ENCODE measurements at places on chromosomes 16 and 17.

DNA sequence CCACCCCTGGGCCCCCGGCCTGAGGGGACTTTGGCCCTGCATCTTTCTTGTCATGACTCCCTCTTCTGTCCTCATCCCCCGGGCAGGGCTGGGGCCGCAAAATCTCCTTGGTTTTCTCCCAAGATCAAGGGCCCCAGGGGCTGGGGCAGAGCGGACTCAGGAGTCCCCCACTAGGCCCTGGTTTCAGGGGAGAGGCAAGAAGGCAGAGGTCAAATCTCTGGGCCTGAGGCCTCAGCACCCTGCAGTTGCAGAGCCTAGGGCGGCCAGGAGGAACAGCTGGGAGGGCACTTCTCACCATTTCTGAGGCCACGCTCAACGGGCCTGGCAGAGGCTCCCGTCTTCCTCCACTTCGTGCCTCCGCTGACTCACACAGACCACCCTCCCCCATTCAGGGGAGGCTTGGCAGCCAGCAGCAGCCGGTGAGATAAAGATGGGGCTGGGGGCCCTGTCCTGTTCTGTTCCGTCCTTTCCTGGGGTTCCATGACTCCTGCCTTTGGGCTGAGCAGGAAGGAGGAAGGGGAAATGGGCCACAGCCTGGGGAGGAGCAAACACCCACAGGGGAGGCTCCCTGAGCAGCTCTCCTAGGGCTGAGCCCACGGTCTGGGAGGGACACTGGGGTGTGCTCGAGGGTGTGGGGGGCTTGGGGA, 12.4 kb downstream of the ZSCAN10 start:
- DNase-seq, result no peak

DNA sequence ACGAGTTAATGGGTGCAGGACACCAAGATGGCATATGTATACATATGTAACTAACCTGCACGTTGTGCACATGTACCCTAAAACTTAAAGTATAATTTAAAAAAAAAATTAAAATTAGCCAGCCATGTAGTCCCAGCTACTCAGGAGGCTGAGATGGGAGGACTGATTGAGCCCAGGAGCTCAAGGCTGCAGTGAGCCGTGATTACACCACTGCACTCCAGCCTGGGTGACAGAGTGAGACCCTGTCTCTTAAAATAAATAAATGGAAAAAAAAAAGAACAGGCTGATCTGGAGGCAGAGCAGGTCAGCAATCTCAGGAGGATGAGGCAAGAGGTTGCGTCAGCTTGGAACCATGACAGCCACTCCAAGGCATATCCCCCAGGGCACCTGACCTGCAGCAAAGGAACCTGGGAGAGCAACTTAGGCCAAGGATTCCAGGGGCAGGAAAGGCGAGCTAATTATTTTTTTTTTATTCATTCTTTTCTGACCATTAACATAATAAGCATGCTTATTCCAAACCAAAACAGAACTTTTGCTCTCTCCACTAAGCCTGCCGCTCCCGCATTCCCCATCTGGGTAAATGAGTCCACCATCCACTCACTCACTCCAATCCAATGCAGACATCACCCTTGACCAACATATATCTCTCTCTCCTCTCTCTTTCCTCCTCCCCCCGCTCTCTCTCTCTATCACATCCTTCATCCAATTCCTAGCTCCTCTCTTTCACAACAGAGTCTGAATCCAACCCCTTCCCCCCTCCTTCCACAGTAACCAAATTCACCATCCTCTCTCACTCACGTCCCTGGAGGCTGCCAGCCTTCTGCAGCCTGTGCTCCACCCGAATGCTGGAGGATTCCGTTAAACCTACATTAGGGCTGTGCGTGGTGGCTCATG, 47.7 kb downstream of the TK2 start:
- no peak for DNase-seq

DNA sequence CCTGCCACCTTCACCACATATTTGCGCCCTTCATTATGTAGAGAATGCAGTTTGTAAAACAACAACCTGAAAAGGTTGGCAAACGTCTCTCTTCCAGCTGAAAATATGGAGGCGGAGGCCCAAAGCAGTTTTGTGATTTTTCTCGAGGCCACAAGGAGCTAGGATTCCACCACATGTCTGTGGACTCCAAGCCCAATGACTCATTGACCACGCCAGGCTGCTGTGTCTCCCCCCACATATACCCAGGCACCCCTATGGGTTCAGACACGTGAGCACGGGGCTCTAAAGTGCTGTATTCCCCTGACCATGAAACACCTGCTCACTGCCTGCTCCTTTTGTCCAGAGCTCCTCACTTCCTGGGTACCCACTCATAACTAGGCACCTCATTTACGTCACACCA, 121.4 kb upstream of the CDH5 start:
- no peak for DNase-seq

DNA sequence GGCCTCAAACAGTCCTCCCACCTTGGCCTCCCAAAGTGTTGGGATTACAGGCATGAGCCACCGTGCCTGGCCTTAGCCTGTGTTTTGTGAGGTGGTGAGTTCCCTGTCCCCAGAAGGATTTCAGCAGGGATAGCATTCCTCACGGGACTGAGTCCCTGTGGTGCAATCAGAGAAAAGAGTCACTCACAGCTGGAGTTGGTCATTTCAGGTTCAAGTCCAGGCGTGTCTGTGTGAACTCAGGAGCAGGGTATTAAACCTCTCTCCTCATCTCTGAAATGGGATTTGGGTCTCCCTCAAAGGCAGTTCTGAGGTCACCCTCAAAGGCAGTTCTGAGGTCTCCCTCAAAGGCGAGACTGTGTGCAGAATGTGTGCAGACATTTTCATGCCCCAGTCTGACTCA, 28.6 kb downstream of the NPTX1 start:
- no peak for DNase-seq

DNA sequence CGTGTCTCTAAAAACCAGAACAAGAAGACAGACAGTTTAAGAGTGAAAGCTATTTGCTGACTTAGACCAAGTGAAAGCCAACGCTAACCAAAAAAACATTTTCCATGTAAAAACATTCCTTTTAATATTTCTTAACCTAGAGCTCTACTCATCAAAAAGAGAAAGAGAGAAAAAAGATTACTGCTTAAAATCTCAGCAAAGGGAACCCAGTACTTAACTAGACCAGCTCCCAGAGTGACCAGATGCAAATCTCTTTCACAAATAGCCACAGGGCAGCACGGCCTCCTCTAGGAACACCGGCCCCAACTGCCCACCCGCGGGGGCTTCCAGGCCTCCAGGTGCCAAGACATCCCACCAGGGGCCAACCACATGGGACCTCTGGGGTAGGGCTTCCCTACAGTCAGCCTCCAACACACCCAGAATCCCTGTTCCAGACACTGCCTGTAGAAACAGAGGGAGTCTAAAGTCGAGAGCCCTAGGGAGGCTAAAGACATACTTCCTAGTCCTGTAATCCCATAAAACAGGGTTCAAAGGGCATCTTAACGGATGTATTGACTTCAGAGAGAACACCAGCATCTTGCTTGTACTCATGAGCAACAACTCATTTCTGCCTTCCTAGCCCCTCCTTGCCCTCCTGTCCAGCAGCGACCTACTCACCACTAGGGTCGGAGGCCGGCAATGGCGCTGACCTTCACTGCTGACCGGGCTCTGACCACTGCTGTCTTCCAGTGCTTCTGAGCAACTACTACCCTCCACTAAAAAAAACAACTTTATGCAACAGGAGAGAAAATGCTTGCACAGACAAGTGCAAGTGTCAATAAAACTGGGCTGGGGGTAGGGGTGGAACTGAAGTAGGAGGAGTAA, 21.3 kb downstream of the ZCCHC14 start:
- DNase-seq, result no peak

DNA sequence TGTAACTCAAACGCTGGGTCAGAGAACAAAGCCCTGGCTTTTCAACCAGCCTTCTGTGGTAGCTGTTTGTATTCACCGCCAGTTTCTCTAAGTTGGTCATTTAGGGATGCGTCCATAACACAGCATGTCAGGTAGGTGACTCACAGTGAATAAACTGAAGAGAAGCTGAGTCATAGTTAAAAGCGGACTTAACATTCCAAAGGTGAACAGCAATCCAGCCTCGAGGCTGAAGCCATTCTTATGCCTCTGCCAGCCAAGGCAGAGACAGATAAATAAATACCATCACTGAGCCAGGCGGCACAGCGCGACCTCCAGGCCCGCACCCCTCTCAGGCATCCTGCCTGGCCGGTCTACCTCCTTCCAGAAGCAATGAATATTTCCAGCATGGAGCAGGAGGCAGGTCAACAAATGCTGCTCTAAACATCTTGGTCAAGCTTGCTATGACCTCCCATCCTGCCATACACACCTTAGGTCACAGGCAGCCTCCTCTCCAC, 12.4 kb upstream of the CACNG4 start:
- no peak for DNase-seq

DNA sequence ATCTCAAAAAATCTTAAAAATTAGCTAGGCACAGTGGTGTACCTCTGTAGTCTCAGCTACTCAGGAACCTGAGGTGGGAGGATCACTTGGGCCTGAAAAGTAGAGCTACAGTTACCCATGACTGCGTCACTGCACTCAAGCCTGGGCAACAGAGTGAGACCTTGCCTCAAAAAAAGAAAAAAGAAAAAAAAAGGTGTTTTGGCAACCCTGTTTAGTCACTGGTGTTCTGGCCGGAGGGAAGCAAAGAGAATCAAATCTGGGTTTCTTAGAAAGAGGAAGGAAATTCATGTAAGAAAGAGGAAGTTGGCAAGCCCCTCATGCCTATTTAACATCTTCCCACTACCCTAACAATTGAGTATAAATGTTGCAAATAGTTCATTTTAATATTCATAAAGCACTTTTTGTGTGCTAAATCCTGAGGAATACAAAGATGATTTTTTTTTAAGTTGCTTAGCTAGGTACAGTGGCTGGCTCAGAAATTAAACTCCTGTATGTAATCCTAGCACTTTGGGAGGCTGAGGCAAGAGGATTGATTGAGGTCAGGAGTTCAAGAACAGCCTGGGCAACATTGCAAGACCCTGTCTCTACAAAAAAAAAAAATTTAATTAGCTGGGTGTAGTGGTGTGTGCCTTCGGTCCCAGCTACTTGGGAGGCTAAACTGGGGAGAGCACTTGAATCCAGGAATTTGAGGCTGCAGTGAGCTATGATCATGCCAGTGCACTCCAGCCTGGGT, 6.5 kb upstream of the USP32 start:
- DNase-seq, result no peak

- DNase-seq, result no peak
Observed at GRCh38 chr16:59593194-59593661, 859.1 kb upstream of the GOT2 start.

Data from NCI-H2107 (cell line).